Brain (organoid and tissue), 16 donors: ENCODE measurements at places on chromosomes 4 and X.

GRCh38 chr4:149766135-149766534 is 49.5 kb downstream of the IQCM start:
- DNase-seq, result no peak

DNA sequence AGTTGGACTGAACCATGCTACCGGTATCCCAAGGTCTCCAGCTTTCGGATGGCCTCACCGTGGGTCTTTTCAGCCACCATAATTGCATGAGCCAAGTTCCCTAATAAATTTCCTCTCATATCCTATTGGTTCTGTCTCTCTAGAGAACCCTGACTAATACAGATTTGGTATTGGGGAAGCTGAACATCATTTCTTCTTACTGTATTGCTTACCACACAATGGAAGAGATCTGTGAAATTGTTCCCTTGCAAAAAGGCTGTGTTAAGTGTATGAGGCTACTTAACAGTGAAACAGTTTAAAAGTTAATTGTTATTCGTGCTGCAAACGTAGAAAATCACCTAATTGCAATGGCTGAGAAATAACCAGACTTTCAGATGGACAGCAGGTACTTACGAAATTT is 34.0 kb downstream of the PLAC8 start:
- no peak for DNase-seq

DNA sequence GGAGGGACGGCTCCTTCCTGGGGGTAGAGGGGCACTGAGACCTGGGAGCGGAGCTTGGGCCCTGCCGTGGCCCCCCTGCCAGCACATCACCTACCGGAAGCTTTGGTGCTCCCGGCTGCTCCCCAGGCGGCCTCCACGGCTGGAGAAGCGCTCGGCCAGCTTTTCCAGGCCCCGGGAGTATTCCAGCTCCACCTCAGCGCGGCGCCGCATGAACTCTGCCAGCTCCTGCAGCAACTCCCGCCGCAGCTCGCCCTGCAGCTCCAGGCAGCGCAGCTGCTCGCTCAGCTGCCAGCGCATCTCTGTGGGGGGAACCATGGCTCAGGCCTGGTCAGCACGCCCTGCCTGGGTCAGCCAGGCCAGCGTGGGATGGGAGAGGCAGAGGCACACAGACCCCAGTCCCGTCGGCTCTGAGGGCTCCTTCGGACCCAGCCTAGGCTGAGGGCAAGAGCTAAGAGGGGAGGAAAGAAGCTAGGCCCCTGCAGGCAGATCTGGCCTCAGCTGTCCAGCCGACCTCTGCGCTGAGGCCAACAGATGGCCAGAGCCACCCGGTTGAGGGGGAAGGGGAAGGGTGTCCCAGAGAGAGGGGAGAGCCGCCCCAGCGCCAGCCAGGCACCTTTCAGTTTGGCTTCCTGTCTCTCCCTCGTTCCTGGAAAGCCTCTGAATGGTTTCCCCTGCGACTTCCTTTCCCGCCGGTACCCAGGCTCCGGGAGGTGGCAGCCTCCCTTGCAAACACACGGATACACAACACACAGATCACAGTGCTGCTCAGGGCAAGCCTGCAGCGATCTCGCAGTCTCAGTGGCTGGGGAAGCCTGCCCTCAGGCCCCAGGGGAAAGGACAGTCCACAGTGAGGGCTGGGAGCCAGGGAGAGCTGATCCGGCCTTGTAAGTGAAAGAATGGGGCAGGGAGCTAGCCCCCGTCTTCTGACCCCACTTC is 4.3 kb downstream of the ARHGAP4 start:
- DNase-seq, result no peak

DNA sequence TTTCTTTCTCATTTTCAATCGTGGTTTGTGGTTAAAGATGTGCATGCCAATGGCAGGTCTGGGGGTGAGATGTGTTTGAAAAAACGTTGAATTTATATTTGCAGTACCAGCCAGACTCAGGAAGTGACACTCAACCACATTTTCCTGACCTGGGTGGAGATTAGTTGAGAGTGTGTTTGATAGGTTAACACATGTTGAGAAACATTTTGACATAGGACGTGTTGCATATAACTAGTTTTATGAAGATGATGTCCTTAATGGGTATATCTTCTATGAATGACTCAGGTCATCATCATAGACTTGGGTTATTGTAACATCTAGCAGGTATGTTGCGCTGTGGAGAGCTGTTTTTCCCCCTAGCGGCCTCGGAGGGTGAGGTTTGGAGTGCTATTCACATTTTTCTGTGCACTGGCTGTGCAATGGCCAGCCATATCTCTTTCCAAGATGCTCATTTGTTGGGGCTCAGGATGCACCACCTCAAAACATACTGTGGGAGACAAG is 21.7 kb upstream of the CD38 start:
- no peak for DNase-seq

GRCh38 chr4:67685532-67685859 is 15.5 kb downstream of the UBA6 start:
- no peak for DNase-seq

DNA sequence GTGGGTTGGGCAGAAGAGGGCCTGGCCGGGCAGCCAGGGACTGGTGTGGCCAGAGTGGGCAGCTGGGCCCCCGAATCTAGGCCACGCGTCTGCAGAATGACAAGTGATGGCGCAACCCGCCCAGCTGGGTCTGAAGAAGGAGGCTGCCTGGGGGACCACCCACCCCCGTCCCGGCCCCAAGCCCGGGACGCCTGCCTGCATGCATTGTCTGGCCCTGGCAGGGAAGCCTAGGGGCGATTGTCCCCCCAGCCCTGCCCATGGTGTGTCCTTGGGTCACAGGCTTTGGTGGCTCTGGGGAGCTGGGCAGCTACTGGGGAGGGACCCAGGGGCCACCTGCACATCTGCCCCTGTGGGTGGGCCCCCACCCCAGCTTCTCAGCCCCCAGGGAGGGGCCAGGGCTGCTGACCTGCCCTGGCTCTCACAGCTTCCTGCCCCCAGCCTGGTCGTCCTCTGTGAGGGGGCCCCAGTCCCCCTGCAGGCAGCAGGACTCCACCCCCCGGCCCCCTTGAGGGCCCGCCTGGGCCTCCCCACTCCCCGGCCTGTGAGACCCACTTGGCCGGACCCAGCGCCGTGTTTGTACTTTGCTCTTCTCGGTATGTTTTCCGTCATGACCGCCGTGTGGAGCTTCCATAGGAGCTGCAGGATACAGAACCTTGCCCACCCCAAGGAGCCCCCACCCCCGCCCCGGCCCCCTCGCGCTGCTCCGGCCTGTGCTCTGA is 4.9 kb downstream of the FGFR3 start:
- peak; percentile 55 for DNase-seq

GRCh38 chrX:151973851-151974335 is 583 bp downstream of the GABRE start:
- DNase-seq, result peak; percentile 9

DNA sequence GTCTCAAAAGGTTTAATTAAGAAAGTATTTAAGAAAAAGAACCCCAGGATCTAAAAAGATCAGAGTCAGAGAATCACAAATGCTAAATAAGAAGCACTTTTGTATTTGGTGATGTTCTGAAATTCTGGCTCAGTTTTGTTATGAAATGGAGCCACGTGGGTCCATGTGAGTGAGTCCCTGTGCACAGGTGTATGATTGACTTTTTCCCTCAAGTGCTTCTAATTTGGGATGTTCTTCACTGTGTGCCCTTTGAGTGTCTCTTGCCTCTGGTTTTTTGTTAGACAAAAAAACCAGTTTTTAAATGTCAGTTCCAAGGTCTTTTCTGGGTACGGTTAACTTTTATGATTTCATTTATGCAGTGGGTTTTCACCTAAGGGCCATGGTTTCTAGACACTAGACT is 44.4 kb downstream of the REPS2 start:
- DNase-seq, result no peak

DNA sequence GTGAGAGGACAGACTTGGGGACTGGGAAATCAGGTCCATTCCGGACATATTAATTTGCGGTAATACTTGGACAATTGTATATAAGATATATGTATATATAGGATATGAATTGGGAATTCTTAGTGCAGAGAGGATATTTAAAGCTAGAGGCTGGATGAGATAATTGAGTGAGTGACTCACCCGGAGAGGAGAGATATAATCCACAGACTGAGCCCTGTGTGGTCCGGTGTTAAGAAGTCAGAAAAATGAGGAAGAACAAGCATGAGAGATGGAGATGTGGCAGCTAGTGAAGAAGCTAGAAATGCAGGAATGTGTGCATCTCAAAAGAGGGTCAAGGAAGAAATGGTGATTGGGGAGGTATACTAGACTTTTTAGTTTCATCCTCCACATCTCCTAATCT is 336.2 kb downstream of the SLC7A11 start:
- no peak for DNase-seq

- no peak for DNase-seq
These were observed 69.7 kb downstream of the FAT1 start for GRCh38 chr4:186653969-186654368.

GRCh38 chr4:55866290-55866907 is 13.0 kb downstream of the EXOC1 start:
- DNase-seq, result no peak

GRCh38 chrX:109704563-109704962 is 28.5 kb downstream of the ACSL4 start:
- no peak for DNase-seq

- peak; percentile 45 for DNase-seq
These were observed 220.1 kb upstream of the PSAPL1 start for GRCh38 chr4:7654550-7655445.

- no peak for DNase-seq
These were observed 1402.4 kb downstream of the FAM133A start for GRCh38 chrX:95076449-95076848.

GRCh38 chrX:29948653-29949052 is 266.7 kb upstream of the MAGEB2 start:
- no peak for DNase-seq

GRCh38 chr4:25592736-25593135 is 62.9 kb upstream of the SLC34A2 start:
- no peak for DNase-seq

- DNase-seq, result no peak
These were observed 302.2 kb upstream of the GALNT7 start for GRCh38 chr4:172866421-172866820.

DNA sequence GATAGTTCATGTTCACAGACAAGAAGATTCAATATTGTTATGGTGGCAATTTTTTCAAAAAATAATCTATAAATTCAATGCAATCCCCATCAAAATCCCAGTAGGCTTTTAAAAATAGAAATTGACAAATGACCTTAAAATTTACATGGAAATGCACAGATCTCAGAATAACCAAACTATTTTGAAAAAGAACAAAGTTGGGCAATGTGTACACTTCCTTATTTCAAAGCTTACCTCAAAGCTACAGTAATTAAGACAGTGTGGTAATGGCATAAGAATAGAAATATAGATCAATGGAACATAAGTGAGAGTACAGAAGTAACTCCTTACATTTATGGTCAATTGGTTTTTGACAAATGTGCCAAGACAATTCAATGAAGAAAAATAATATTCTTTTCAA is 39.0 kb downstream of the FRMD7 start:
- DNase-seq, result no peak

DNA sequence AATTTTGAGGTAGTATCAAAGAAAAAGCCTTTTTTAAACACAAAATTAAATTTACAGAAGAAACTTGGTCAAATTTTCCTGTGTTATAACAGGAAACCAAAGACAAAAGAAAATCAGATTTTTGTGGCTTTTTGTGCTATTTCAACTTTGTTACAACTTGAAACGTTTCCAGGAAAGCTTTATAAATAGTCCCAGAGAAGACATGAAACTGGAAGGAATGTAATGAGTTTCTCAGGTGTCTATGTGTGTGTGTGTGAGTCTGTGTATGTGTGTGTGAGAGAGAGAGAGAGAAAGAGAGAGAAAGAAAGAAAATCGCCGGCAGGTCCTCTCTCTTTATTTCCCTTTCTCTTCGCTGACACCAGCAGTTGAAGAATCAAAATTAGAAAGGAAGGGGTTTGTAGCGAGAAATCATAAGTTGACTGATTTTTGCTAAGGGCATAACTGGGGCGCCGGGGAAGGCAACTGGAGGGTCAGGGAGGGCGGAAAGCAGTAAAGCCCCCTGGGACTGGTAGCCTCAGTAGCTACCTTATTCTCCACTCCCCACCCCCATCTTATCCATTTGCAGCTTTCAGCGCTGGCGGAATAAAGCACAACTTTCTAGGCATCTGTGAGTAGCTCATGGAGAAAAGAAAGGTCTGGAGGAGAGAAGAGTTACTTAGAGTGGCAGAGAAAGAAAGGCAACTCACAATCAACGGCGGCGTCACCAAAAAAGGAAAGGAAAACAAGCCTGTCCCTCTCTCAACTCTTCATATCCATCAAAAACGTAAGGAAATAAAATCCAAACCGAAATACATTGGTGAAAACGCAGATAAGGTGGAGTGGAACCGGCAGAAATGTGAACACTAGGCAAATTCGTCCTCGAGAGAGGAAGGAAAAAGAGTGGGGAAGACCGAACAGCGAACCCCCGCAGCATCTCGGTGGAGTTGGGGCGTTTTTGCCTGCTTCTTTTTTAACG is 1.3 kb downstream of the TMEM47 start:
- peak; percentile 62 for DNase-seq

DNA sequence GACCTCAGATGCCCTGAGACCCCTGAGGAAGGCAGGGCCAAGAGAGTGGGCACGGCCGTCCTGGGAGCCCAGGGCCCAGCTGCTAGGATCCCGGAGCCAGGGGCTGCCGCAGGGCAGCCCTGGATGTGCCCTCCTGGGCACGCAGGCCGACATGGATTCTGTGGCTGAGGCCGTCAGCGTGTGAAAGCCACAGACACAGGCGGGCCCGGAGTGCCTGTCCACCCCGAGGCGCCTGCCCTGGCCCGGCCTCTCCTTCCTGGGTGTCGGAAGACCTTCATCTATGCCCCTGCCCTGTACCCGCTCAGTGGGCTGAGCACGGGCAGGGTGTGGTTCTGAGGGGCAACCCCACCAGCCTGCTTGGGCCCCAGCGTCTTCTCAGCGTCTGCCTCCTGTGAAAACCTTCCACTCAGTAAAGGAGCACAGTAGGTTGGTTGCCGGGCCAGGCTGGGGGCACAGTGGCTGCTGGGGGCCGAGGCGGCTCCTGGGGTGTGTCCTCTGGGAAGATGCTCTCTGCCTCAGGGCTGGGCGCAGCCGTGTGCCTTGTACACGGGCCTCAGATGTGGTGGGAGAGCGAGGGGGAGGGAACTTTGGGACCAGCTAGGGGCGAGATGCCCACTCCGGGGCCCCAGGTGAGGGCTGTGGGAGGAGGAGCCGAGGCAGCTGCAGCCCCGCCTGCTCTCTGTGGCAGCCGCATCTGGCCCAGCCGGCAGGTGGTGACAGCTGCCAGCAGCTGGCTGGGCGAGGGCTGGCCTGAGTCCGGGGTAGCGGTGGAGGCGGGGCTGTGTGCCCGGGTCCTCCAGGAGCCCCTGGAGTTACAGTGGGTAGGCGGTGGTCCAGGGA is 20.8 kb downstream of the FGFRL1 start:
- DNase-seq, result no peak

- DNase-seq, result peak; percentile 7
These were observed 1859.6 kb downstream of the C4orf33 start for GRCh38 chr4:130955520-130955919.

DNA sequence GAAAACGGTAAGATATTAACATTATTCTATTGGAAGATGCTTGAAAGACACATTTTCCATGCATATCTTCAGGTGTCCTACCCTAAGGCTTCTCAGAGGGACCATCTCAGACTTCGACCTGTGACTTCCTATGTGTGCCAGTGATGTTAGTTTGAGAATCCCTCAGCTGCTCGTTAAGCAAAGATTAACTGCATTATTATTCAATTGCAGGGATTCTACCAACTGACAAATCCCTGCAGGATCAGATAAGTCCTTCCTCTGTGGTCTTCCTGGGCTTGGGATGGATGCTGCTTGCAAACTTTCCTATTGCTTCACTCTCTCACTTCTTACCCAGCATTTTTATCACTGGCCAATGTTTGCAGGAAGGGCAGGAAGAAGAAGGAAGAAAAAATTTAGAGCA is 83.0 kb upstream of the PPARGC1A start:
- DNase-seq, result no peak

- no peak for DNase-seq
These were observed 11.8 kb downstream of the MOB1B start for GRCh38 chr4:70914000-70914399.
